Stimulated activated CD4-positive, alpha-beta T cell treated with anti-CD3 and anti-CD28 coated beads, Interleukin-15, amount 100 ng/mL, for 48 hours (primary cell): ENCODE measurements at places on chromosomes 2 and 18.

DNA sequence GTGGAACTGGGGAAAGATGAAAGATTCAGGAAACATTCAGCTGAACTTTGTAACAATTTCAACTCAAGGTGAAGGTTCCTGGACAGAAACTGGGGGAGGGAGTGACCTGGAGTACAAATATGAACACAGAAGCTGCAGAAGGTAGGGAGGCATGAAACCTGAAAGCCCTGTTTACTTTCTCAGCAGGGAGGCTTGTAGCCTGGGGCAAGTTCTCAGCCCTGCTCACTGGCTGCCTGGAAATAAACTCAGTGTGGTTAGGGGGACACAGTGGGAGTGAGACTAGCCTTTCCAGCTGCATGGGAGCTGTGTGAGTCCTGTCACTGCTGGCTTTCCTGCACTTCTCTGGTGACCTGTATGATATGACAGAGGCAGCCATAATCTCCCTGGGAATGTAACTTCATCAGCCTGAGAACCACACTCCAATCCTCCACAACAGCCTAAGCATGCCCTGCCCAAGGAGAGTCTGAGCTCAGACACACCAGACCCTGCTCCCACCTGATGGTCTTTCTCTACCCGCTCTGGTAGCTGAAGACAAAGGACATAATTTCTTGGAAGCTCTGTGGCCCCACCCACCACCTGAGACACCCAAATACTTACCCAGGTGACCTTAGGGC lies 77.0 kb downstream of the ZSWIM2 start:
- DNase-seq: no peak

GRCh38 chr2:26587994-26588393 lies 53.2 kb downstream of the CIB4 start:
- DNase-seq: no peak

DNA sequence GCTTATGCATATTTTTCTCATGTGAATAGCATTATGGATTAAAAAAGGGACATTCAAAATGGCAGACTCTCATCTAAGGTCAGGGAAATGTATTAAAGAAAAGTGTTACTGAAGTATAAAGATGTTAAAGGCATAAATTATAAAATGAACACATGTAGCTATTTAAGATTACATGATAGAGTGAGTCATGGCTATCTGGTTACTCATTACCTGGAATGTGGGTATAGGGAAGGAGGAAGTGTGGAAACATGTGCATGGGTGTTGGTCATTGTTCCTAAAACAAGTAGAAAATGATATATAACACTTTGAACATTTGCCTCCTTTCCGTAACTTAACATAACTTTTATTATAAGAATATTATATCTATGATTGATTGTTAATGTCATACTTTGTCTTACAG lies 66.4 kb downstream of the MYO1B start:
- DNase-seq: no peak

DNA sequence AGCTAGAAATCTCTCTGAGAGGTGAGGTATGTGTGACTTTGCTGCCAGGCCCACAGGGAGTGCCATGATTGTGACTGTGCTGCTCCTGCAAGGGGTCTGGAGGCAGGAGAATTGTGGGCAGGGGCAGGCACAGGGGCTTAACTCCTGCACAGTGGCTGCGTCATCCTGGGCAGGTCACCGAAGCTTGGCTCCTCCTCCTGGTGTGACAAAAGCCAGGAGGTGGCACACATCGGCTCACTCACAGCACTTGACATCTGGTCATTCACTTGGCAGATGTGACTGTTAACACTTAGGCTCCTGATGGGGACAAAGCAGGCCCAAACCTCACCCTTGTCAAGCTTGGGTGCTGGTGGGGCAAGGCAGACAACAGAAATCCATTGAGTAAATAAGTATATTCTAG lies 36.4 kb upstream of the GLI2 start:
- DNase-seq: no peak

- DNase-seq: no peak
Observed at GRCh38 chr18:47215554-47216138, 35.8 kb downstream of the SKOR2 start.

DNA sequence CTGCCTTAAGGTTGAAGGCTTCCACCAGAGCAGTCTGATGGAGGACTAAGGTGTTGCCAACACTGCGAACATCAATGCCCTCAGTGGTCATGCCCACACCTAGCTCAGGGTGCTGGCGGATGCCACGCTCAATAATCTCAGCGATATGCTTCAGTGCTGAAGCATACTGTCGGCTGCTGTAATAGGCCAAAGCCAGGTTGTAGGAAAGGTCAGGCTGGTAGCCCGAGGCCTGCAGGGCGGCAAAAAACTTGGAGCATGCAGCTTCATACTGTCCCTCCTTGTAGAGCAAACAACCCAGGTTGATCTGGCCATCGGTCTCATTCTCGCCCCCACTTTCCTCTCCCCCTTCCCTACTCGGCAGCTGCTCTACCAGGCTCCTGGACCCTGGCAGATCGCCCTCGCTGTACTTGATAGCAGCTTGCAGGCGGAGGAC lies 159.4 kb downstream of the AGPS start:
- no peak for DNase-seq

DNA sequence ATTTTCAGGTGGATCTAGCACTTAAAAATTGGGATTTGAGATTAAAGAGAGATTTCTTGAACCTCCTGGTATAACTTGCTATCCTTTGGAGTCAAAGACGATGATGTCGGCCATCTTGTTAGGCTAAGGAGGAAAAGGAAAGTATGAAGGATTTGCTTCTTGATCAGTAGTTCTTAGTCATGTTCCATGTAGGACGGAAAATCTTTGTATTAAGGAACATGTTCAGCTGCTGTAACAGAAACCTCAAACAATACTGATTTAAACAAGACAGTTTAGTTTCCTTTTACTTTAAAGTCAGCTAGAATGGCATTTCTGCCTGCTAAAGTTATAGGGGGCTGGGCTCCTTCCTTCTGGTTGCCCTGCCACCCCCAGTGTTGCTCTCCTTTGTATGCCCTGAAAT lies 56.4 kb upstream of the MGAT5 start:
- DNase-seq: no peak

- no peak for DNase-seq
Observed at GRCh38 chr2:233217892-233218377, 33.5 kb upstream of the ATG16L1 start.

- no peak for DNase-seq
Observed at GRCh38 chr2:106057206-106057605, 136.9 kb downstream of the UXS1 start.

DNA sequence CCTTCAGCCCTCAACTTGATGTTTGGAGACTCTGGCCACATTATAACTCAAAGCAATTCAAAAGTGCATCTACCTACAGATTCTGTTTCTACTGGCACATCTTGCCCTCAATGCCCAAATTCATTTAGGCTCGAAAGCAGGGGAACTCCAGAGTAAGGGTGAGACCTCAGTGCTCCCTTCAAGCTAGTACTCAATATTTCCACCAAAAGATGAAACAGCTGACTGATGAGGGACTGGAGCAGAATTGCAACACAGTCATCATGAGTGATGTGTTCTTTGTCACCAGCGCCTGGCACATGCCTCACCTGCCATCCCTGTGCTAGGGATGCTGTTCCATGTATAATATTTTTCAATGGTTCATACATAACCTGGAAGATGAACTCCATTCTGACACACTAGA lies 247.3 kb downstream of the DSEL start:
- DNase-seq: no peak
